Stimulated activated CD4-positive, alpha-beta T cell treated with anti-CD3 and anti-CD28 coated beads, TNF-alpha, amount 100 ng/mL, for 48 hours (primary cell): ENCODE measurements at places on chromosomes 16 and 17.
A peak's percentile ranks its signal among the peaks of the same experiment; 100 is the strongest.

- no peak for DNase-seq
Observed at GRCh38 chr17:82332669-82333278, 792 bp downstream of the SECTM1 start.

DNA sequence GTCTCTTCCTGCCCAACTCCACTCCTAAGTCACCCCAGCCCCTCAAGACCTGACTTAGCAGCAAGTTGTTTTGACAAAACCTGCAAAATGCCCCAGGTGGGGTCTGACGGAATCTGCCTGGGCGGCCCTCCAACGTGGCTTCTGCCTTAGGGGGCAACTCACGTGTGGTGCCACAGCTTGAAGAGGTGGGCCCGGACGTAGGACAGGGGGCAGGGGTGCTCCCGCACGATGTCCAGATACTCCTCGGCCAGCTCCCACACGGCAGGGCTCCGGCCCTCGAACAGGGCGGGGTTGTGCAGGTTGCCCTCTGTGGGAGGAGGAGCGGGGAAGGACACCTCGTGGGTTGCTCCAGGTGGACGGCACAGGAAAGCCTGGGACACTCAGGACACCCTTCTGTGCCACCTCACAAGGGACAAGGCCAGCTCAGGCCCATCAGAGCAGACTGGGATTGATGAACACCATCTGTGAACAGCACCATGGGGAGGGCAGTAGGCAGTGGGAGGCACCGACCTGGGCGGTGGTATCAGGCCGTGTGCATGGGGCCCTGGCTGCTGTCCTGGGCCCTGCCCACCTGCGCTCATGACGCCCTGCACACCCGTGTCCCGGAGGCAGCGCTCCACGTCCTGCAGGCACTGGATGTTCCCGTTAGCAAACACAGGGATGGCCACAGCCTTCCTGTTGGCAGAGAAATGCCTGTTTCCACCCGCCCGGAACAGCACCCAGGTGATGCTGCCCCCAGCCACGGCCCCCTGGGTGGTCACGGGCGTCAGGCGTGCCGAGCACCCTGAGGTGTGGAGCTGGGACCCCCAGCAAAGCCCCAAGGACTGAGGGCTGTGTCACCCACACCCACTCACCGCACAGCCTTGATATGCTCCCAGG is 4.3 kb downstream of the DUS1L start:
- no peak for DNase-seq

DNA sequence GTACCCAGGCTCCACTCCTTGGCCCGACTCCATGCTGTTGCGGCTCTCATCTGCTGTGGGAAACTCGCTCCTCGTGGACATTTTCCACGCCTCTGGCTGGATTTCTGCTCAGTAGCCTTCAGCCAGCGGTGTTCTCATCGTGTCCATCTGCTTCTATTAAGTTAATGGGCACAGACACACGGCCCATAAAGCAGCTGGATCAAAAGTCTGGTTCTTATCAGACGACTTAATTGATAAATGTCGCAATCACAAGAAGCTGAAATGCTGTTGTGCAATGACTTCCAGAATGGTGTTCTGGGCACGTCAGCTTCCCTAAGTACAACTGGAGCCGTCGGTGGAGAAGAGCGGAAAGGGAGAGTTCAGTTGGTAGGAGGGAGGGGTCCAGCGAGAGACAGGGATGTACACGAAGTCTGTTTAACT is 211.7 kb upstream of the CHMP6 start:
- no peak for DNase-seq

DNA sequence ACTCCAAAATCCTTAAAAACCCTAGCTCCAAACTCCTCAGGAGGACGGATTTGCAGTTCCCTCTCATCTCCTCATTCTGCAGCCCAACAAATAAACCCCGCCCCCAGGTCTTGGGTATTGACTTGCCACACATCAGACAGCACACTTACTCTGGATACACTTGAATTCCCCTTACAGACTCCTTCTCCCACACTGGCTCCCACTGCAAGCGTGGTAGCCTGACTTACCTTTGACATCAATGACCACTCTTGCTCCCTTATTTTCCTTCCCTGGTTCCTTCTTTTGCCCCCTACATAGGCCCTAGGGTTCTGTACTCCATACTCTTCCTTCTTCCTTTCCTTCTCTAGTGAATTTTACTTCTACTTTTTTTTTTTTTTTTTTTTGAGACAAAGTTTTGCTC is 7.5 kb downstream of the RFFL start:
- no peak for DNase-seq

DNA sequence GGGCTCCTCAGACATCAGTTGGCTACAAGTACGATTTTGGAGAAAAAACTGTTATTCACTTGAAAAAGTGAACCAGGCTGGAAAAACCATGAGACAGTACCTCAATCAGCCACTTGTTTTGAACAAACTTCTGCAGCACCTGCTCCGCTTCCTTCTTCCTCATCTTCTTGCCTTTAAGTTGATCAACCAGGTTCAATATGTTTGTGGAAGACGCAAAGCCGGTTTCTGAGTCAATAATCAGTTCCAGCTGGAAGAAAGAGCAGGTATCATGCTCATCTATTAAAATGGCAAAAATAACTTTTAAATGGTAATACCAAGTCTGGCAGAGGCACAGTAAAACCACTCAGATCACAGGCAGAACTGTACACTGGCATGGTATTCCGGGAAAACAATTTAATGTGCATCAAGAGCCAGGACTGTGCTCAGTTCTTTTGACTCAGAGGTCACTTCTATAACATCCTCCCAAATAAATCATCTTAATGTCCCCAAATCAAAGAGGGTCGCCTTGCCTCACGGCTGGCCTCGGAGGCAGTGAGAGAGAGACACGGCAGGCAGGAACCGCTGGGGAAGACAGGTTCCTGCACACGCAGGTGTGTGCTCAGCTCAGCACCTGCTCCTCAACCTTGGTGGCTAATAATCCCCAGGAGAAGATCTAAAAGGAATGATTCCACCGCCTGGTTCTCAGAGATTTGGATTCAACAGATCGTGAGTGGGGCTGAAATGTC is 29.7 kb downstream of the KDM8 start:
- DNase-seq: no peak

DNA sequence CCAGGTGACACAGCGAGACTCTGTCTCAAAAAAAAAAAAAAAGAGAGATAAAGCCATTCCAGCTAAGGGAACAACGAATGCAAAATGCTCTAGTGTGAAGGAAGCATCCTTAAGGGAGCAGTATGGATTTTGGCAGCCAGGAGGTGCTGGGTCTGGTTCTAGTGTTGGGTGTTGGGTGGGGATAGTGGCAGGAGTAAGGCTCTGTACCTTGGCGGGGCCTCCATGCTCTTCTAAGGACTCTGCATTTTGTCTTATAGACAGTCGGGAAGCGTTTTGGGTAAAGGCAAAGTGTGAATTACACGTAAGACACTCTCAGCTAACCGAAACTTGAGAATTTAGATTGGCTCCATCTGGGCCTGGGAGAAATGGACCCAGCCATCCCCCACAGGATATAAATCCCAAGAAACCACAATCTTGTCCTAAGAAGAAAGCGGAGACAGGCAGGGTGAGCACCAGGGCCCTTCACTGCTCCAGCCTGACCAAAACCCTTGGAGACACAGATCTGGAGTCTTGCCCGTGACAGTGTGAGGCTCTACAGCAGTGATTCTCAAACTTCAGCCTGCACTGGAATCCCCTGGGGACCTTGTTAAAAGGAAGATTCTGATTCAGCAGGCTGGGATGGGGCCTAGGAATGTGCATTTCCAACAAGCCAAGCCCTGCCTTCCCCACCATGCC is 33.1 kb upstream of the PHB1 start:
- DNase-seq: no peak

DNA sequence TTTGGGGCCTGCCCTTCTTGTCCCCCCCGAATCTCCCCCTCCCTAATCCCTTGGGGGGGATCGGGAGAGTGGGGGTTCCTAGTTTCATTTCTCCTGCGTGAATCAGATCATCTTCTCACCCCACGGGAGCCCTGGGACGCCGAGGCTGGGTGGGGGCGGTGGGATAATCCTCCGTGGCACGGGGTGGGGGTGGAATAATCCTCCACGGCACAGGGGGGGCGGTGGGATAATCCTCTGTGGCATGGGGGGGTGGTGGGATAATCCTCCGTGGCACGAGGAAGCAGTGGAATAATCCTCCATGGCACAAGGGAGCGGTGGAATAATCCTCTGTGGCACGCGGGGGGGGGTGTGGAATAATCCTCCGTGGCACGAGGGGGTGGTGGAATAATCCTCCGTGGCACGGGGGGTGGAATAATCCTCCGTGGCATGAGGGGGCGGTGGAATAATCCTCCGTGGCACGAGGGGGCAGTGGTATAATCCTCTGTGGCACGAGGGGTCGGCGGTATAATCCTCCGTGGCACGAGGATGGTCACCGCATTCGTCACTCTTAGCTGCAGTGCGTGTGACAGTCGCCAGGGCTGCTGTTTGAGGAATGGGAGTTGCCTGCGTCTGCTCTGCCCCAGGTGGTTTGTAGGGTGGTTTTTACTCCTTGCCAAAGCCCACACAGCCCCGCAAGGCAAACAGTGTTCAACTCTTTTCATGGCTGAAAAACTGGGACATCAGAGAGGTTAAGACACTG is 156.9 kb downstream of the LAT start:
- DNase-seq: no peak

DNA sequence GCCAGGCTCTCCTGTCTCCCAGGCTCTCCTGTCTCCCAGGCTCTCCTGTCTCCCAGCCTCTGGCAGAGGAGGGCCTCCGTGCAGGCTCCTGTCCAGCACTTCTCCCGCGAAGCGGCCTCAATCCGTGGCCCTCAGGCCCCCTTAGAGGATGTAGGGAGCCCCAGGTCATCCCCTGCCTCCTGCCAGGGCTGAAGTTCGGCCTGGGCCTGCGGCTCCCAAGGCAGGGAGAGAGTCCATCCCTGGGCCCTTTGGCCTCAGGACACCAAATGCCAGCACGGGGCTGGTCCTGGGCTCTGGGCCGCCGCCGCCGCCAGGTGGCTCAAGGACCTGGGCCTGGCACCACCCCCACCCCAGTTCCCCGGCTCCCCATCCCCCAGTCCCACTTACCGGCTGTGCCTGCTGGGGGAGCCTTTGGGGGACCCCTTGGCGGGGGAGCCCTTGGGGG is 370 bp downstream of the EVPL start:
- DNase-seq: no peak

- DNase-seq: peak; percentile 48
Observed at GRCh38 chr16:4505356-4506147, 29.4 kb downstream of the HMOX2 start.

- no peak for DNase-seq
Observed at GRCh38 chr17:82385559-82386254, 14.1 kb downstream of the UTS2R start.

GRCh38 chr17:4945176-4945943 is 3.0 kb downstream of the PFN1 start:
- no peak for DNase-seq

- no peak for DNase-seq
Observed at GRCh38 chr17:3766779-3767178, 34.2 kb downstream of the ITGAE start.

GRCh38 chr17:6775871-6776405 is at the start of gene FBXO39:
TSS of gene FBXO39 (plus strand) at chr17:6776215. CDS start at chr17:6779869, 3,654 bp downstream.
- no peak for DNase-seq

DNA sequence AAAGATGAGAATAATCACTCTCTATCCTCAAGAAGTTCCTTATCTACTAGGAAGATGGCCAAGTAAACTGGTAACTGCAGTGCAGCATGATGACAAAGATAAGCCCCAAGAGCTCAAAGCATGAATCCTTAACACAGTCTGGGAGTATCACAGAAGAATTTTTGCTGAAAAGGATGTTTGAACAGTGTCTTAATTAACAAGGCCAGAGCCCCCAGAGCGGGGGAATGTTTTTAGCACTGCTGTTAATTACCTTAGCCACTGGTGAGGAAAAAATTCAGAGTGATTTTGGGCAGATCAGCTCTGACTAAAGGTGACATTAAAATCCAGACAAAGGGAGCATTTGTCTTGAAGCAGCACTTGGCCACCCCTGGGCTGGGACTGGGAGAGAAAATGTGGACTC is 30.1 kb downstream of the ADAMTS18 start:
- DNase-seq: no peak

DNA sequence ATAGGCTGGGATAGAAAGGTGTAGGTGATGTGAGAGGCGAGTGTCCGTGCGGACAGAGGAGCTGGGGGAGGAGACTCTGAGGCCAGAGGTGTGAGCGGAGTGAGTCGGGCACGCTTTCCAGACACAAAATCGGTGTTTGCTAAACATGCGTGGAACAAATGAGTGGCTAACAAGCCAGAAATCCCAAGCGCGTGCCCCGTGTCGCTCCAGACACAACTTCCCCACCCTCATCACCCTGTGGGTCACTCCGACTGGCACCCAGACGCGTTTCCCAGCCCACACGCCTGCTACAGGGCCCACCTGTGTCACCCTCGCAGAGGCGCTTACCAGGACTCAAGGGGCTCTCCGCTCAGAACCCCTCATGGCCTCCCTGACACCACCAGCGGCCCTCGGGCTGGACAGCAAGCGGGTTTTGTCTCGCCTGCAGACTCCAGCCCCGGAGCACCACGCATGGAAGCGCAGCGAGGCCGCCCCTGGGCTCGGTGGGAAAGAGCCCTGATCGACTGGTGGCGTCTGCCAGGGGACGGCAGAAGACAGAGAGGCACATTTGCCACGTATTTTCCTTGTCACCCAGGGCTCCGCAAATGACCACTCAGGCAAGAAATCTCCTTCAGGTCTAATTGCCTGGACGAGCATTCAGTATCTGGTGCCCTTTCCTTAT is 6.0 kb upstream of the RPH3AL start:
- DNase-seq: no peak

DNA sequence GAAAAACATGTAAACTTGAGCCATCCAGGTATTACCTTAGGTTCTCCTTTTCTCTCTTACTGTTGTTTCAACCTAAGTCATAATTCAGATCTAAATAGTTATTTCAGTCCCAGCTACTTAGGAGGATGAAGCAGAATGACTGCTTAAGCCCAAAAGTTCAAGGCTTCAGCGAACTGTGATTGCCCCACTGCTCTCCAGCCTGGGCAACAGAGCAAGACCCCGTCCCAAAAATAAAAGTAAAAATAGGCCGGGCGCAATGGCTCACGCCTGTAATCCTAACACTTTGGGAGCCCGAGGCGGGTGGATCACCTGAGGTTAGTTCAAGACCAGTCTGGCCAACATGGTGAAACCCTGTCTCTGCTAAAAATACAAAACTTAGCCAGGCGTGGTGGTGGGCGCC is 9.6 kb downstream of the MEIOB start:
- no peak for DNase-seq
